A549 (cell line): ENCODE measurements at places on chromosomes 4 and X.

DNA sequence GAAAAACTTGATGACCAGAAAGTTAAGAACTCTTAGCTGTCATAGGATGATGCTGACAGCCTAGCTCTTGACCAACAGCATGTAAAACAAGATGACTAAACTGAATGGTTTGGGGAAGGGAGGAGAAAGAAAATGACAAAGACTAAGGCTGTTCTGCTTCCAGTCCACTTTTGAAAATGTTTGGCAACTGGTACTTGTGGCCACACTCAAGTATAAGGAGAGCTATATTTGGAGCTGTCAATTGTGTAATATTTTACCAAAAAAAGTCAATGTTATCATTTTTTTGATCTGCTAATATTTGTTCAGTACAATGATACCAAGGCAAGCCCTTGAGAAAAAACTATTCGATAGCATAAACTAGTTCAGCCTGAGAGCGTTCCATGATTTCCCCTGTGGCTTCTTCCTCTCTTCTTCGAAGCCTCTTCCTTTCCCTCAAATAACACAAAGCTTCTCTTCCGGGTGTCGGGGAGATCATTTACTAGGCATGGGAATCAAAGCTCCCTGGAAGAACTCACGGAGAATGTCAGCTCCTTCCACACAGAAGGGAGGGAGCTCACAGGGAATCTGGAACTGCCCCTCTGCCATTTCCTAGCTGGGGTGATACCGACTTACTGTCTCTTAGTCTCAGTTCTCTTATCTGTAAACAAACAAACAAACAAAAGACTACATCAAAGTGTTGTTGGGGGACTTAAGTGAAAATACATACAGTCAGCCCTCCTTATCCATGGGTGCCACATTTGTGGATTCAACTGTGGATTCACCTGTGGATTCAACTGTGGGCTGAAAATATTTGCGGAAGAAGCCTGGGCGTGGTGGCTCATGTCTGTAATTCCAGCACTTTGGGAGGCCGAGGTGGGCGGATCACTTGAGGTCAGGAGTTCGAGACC lies 82.6 kb downstream of the SCD5 start:
- no peak for DNase-seq

- no peak for DNase-seq
Measured at GRCh38 chrX:106391284-106391911, 220.4 kb upstream of the RADX start.

DNA sequence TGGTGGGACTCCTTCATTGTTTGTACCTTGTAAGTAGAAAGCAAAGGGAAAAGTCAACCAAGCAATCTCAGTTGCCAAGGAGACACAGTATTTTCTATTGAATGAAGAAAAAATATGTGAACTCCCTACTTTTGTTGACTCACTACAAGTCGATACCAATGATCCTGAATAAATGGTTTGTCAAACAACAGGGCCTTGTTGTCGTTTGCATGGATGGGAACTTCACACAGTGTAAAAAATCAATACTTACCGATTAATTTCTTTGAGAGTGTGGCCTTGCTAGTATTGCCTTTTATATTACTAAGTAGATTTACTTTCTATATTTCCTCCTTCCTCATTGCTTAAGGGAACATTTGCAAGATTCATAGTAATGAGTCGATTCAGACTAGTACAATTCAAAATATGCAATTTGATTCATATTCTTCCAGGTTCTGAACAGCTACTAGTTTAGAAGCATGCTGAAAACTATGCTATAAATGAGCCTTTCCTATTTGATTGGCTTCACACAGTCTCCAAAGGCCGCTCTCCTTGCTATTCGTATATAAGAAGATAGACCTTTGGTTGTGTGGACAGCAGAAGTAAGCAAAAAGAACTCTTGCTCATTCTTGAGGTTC lies 108.0 kb downstream of the ZNF330 start:
- DNase-seq: no peak

- DNase-seq: no peak
Measured at GRCh38 chr4:23947826-23948225, 58.0 kb upstream of the PPARGC1A start.

DNA sequence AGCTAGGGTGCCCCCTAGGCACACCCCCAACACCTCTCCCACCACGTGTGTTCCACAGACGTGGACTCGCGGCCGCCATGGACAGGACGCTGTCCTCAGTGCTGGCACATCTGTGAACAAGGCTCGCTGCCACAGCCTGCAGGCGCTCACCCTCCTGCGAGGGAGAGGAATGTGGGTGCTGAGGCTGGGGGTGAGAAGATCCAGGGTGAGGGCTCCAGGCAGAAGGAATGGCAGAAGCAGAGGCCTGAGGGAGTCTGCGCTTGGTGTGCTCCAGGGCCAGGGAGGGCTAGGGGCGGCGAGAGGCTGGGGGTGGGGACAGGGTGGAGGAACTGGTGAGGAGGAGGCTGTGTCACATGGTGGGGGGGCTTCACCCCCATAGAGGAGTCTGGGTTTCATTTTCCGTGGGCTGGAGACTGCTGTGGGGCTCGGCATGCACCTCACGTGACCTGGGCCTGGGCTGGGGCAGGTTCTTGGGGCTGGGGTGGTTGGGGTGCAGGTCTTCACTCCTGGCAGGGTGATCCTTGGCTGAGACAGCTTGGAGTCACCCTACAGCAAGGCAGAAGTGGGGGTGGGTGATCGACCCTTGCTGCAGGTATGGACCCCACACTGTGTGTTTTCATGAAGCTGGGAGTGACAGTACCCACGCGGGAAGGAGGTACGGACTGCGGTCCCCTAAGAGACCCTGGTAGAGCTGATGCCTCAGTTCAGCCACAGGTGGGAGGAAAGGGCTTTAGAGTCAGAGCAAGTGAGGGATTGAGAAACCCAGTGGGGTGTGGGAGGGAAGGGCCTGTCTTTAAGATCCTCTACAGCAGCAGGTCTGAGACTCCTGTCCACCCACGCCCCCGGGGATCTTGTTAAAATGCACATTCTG lies 103.7 kb downstream of the PSAPL1 start:
- no peak for DNase-seq

DNA sequence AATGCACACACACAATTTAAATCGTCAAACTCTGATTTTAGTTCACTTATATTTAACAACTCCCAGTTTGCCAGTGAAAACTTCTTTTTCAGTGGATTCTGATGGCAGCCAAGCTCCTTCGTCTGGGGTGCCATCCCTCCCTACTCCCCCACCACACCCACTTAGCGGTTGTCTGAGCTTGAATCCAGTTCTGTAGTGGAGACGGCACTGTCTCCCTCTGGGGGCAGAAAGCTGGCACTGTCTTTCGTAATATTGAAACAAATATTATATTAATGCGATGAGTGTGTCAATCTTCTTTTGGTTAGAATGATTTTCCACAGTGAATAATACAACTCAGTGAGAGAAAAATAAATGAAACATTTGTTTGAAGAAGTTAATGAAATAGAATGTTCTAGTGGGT lies 5.4 kb downstream of the MEPE start:
- peak; percentile 7 for DNase-seq

DNA sequence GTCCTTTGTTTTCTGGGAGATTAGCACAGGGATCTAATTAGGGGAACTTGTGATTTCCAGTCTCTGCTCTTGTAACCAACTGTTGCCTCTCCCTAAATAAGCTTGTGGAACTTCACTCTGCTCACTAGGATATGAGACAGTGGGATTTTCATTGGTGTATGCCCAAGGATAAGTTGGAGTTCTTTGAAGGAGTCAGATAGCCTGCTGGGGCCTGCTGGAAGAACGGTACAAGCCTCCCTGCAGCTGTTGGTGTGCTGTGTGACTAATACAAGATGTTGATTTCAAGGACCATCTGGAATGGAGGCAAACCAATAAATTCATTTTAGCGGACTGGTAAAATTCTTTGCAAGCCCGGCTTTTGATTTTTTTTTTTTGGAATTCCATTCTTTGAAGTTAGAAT lies 167.0 kb downstream of the AASDH start:
- no peak for DNase-seq

DNA sequence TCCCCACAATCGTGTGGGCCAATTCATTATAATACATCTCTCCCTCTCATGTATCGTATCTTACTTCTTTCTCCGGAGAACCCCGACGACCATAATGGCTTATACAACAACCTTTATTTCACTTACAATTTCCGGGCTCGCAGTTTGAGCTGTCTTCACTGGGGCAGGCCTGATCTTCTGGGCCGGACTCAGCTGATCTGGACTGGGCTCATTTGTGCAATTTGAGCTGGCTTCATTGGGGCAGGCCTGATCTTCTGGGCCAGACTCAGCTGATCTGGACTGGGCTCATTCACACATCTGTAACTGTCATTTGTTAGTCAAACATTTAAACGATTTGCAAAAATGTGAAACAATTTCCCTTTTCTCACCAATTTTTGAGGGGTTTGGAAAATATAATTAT lies 171.5 kb upstream of the FRG1 start:
- DNase-seq: no peak

DNA sequence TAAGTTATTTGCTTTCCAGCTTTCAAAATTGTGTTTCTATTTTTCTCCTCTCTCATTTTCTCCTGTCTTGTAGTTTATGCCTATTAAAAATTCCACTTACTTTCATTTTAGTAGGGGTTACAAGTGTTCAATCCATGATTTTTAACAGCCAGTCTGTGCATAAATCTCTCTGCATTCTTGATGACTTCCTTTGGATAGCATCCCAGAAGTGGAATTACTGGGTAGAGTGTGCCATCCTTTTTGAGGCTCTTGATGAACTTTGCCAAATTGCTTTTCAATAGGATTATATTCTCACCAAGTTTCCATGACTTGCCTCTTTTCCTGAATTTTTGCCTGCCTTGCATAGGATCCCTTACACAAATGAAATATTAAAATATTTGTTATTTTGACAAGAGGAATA lies 58.5 kb downstream of the DIPK2B start:
- DNase-seq: no peak

- DNase-seq: no peak
Measured at GRCh38 chrX:46317163-46317562, 228.1 kb downstream of the ZNF674 start.

- peak; percentile 64 for DNase-seq
Measured at GRCh38 chr4:145909281-145909715, 29.3 kb downstream of the ZNF827 start.

DNA sequence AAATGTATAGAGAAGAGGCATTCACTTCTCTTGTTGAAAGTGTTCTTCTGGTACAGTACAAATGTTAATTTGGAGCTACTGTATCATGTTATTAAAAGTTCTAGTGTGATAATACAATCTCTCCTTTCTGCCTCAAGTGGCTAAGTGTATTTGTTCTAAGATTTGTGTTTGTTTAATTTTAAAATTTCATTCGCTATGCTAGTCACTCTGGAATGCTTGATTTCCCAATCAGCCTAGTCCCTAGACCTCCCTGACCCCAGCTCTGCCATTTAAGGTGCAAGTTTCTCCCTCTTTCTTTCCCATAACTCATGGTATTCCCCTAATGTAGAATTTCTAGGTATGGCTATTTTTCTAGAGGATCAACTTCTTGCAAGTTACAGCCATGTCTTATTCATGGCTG lies 817.4 kb downstream of the STIM2 start:
- no peak for DNase-seq

DNA sequence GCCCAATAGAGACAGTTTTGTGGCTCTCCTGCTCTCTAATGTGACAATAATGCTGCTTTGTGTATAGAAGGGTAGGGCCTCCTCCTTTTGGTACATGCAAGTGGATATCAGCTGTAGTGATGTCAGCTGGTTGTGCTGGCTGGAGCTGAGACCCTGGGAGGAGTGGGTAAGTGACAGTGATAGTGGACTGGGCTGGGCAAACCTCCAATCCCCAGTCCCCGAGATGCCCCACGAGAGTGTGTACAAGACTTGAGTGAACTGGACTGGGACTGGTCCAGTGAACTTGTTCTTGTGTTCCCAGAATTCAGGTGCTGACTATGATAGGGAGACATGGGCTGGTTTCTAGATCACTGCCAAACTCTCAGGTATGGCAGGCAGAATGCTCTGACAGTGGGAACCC lies 583.6 kb upstream of the PCDH10 start:
- DNase-seq: no peak

- no peak for DNase-seq
Measured at GRCh38 chr4:28227764-28228163, 1367.1 kb downstream of the STIM2 start.

- DNase-seq: no peak
Measured at GRCh38 chr4:189304809-189305208, 635.9 kb upstream of the FRG1 start.

DNA sequence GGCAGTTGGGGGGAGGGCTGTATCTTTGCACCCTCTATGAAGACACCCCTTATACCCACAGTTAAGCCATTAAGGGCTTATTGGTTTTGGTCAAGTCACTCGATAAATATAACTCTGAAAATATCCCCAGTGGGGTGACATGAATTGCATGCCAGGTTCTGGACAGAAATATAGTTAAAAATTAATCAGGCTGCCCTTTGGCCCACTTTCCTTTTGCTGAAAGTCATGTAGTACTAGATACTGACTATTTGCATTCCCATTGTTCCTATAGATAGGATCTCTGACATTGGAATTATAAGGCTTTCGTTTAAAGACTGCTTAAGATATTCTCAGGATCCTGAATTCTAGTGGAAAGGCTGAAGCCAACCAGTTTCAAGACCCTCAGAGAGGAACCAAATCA lies 43.5 kb upstream of the LAMP2 start:
- DNase-seq: no peak

GRCh38 chrX:57232658-57233360 lies 53.7 kb upstream of the FAAH2 start:
- DNase-seq: no peak

DNA sequence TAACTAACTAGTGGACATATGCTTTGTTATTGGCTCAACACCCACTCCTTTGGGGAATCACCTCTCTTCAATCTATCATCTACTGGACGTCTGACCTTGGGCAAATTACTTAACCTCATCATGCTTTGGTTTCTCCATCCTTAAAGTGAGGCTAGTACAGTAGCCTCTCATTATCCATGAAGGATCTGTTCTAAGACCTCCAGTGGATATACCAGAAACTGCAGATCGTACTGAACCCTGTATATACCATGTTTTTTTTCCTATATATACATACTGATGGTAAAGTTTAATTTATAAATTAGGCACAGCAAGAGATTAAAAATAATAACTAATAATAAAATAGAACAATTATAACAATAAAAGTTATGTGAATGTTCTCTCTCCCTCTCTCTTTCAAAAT lies 56.2 kb downstream of the HMGB3 start:
- no peak for DNase-seq

GRCh38 chrX:150429594-150429993 lies 66.5 kb downstream of the MAMLD1 start:
- no peak for DNase-seq
